Activated CD4-positive, alpha-beta T cell treated with anti-CD3 and anti-CD28 coated beads for 36 hours (primary cell): ENCODE measurements at places on chromosomes 7 and 10. TPM values are rescaled to one million over a fixed set of nuclear protein-coding genes. Genes with fewer than 3 reads are reported as not detected.
A peak's percentile ranks its signal among the peaks of the same experiment; 100 is the strongest.

The HMX3 gene
- total RNA-seq: not detected

The SPDYE2 gene
- not detected for total RNA-seq

The NAT16 gene
- not detected for total RNA-seq

The PON1 gene
- total RNA-seq: not detected

The KIF11 gene
- 59.3 TPM for total RNA-seq

The TFPI2 gene
- total RNA-seq: not detected

The PIP gene
- not detected for total RNA-seq

The PKD2L1 gene
- total RNA-seq: not detected

The ZNF438 gene
- 3.7 TPM for total RNA-seq

The GJD4 gene
- not detected for total RNA-seq

The WAPL gene
- total RNA-seq: 37.4 TPM

The RABGEF1 gene
- total RNA-seq: 22.5 TPM

The STEAP1 gene
- total RNA-seq: 0.32 TPM

The EPO gene
- total RNA-seq: not detected

- DNase-seq: no peak
- no peak overlapping the region for H3K27ac ChIP-seq
- H3K4me1 ChIP-seq: peaks cover 19% of the 10 kb centered on the region
- peaks cover 5% of the 10 kb centered on the region for H3K36me3 ChIP-seq
- H3K4me3 ChIP-seq: no peak overlapping the region
Measured at GRCh38 chr7:134891696-134892678, 94.3 kb upstream of the AGBL3 start.

DNA sequence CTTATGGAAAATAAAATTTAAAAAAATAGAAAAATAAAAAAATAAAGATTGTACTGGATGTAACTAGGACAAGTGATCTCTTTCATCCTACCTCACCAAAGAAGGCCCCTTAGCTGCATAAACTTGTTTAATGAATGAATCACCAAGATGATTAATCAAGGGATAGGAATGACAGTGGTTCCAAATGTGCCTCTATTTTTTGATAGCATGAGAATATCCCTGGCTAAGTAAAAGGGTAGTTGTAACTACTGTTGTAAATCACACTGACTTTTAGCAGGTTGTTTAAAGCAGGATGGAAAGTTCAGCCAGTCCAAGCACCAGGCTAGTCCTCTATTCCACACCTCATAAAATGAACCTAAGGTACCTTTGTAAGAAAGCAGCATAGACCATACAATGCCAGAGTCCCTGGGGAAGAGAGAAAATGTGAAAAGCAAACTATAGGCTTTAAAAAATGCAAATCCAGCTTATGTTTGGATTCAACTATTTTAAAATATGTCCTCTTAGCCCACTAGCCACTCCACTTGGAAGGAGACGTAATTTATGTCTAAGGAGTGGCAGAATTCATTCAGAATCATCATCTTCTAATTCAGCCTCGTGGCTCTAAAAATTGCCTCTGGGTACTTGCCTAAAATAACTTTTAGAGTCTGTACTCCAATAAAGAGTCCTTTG, 126.8 kb downstream of the SKIDA1 start:
- no peaks in the 10 kb centered on the region for H3K36me3 ChIP-seq
- peaks cover 2% of the 10 kb centered on the region for H3K4me1 ChIP-seq
- no peak overlapping the region for H3K4me3 ChIP-seq
- H3K27ac ChIP-seq: no peak overlapping the region
- no peak for DNase-seq

GRCh38 chr10:108904163-108904838, 1019.0 kb downstream of the XPNPEP1 start:
- H3K27me3 ChIP-seq: no peaks in the 10 kb centered on the region
- no peak for DNase-seq
- H3K4me3 ChIP-seq: no peak overlapping the region
- H3K4me1 ChIP-seq: no peaks in the 10 kb centered on the region

GRCh38 chr7:47394216-47394615, 187.7 kb downstream of the TNS3 start:
- peaks cover 6% of the 10 kb centered on the region for H3K27me3 ChIP-seq
- no peak overlapping the region for H3K4me3 ChIP-seq
- DNase-seq: no peak
- no peak overlapping the region for H3K27ac ChIP-seq
- H3K4me1 ChIP-seq: no peaks in the 10 kb centered on the region

DNA sequence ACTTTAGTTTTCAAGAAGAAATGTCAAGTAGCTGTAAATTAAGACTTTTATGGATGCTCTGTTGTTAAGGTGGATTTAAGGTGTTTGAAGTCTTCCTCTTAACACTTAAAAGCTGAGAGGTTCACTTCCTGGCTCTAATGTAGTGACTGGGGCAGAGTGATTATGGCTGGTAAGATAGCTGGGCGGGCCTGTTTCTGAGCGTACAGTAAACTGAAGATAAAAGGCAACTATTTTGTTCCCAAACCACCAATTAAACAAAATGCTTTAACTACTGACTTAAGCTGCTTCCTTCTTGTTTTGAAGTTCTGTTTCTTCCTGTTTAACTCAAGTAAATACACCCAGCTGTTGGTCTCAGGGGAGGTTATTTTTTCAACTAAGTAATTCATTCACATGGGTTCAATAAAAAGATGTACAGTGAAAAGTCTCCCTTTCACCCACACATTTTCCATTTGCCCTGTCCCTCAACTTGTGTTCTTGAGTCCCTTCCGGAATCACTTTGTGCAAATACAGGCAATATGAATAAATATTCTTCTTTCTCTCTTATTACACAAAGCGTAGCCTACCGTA, 19.3 kb downstream of the VWA2 start:
- H3K4me1 ChIP-seq: peaks cover 6% of the 10 kb centered on the region
- H3K27me3 ChIP-seq: no peaks in the 10 kb centered on the region
- H3K27ac ChIP-seq: no peak overlapping the region

GRCh38 chr7:21356616-21357015, 71.3 kb upstream of the SP4 start:
- no peak for DNase-seq
- H3K27ac ChIP-seq: no peak overlapping the region
- H3K4me3 ChIP-seq: no peak overlapping the region
- H3K36me3 ChIP-seq: no peaks in the 10 kb centered on the region
- H3K27me3 ChIP-seq: peaks cover 7% of the 10 kb centered on the region

- H3K27ac ChIP-seq: peak overlapping the region; percentile 87
- no peak for DNase-seq
- H3K36me3 ChIP-seq: no peaks in the 10 kb centered on the region
- H3K27me3 ChIP-seq: peaks cover 17% of the 10 kb centered on the region
- H3K4me1 ChIP-seq: peaks cover 50% of the 10 kb centered on the region
Measured at GRCh38 chr7:22662556-22663356, 64.2 kb upstream of the IL6 start.

- no peak for DNase-seq
- peaks cover 5% of the 10 kb centered on the region for H3K36me3 ChIP-seq
- H3K27me3 ChIP-seq: no peaks in the 10 kb centered on the region
- H3K27ac ChIP-seq: peak overlapping the region; percentile 55
- H3K4me3 ChIP-seq: peak overlapping the region; percentile 81
Measured at GRCh38 chr7:151060113-151060415, 675 bp downstream of the SLC4A2 start.

DNA sequence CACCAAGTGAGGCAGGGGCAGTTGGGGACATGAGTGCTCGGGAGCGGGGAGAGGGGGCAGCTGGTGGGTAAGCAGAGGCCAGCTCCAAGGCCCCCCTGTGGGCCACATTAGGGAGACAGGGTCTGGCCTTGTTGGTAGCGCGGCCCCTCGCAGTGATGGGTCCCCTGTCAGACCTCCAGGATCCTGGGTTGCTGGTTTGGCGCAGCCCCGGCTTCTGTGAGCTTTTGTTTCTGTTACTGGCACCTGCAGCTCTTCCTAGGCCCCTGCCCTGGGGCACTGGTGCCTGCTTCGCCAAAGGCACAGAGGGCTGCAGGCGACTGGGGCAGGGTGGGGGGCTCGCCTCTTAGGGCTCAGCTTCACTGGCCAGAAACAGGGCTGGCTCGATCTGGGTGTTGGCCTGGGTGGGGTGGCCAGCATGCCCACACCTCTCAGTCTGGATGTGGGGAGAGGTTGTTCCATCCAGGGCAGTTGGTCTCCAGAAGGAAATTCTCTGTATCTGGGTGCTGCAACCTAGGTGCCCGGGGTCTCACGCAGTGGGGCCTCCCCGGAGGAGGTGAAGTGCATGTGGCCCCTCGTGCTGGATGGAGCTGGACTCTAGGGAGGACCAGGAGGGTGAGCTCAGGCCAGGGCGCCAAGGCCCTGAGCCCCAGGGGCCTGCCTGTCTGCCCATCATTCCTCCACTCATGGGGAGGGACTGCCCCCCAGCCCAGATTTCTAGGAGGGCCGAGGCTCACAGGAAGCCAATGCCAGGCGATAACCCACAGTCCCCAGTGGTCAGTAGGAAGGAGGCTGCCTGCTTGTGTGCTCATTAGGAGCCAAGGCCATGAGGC, 138.6 kb downstream of the LHPP start:
- H3K27ac ChIP-seq: no peak overlapping the region
- H3K4me3 ChIP-seq: no peak overlapping the region
- no peak for DNase-seq
- H3K4me1 ChIP-seq: no peaks in the 10 kb centered on the region

DNA sequence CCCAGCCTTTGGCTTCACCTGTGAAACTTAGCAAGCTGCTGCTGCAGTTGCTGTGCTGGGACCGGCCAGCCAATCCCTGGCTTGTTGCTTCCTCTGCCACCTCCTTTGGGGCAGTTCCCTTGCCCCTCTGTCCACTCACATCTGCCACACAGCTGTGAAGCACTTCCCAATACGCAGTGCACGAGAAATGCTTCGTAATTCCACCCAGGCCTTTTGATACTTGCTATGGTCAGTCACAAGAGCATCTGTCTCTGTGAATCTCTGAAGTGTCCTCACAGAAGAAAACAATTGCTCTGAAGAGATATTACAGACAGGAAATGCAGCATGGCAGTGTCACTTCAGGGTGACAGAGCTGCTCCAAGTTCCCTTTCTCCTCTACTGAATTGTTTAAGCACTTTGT, 208.5 kb downstream of the PTEN start:
- no peaks in the 10 kb centered on the region for H3K36me3 ChIP-seq
- no peak overlapping the region for H3K27ac ChIP-seq
- H3K4me1 ChIP-seq: peaks cover 35% of the 10 kb centered on the region
- H3K4me3 ChIP-seq: no peak overlapping the region
- peaks cover 14% of the 10 kb centered on the region for H3K27me3 ChIP-seq

DNA sequence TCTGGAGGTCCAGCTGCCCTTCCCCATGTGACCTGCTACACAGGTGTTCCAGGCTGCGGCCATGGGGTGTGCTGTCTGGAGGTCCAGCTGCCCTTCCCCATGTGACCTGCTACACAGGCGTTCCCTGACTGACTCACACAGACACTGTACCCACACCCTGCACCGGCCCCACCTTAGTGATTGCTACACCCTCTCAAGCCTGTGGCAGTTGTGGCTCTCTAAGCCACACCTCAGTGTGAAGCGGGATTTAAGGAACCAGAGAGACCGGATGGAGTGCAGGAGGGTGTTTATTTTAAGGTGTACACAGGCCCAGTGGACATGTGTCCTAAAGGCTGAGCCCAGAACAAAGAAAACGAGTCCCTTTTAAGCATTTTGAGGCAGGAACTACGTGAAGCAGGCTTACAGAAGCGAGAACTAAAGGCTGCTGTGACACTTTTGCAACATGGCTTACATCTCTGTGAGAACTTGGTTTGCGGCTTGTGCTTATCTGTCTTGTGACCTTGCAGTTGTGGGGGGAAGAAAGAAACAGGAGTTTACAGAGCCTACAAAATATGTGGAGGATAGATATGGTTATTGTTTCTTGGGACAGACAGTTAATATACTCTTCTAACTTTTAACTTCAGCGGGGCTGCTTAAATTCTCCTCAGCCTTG, 326.4 kb downstream of the PAXIP1 start:
- no peaks in the 10 kb centered on the region for H3K4me1 ChIP-seq
- no peak for DNase-seq
- H3K36me3 ChIP-seq: no peaks in the 10 kb centered on the region
- H3K27ac ChIP-seq: no peak overlapping the region

DNA sequence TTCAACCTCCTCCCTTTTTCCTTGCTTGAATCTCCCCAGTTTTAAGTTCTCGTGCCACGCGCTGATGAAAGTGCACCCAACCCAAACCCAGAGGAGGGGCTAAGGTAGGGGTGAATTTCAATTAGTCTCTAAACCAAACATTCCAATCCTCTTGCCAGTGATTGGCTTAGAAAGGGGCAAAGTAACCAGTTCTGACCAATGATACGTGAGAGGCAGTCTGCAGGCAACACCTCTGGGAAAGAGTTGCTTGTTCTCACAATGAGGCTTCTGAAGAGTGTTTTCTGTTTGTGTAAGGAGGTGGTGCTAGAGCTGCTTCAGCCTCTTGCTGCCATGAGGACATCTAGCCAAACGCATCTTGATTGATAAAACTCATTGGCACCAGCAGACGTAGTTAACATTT, 21.8 kb downstream of the SLC35G1 start:
- H3K27me3 ChIP-seq: no peaks in the 10 kb centered on the region
- H3K36me3 ChIP-seq: no peaks in the 10 kb centered on the region
- no peaks in the 10 kb centered on the region for H3K4me1 ChIP-seq

DNA sequence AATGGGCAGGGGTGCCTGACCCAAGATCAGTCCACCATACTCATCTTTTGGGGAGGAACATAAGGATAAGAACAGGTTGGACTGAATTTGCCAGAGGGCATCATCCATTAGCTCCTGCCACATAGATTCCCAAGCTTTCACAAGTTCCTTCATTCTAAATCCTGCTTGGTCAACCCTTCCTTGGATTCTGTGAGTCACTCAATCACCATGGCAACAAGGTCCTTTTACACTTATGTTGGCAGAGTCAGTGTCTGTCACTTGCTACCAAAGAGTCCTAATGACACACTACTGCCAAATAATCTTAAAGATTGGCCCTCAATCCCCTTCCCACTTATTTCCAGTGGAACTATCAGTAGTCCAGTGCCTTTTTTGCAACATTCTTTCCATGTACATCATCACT, 5.0 kb upstream of the LGI1 start:
- peaks cover 8% of the 10 kb centered on the region for H3K4me1 ChIP-seq
- no peaks in the 10 kb centered on the region for H3K36me3 ChIP-seq
- peaks cover 11% of the 10 kb centered on the region for H3K27me3 ChIP-seq
- no peak overlapping the region for H3K27ac ChIP-seq

- peaks cover 55% of the 10 kb centered on the region for H3K4me1 ChIP-seq
- DNase-seq: peak; percentile 52
- H3K27me3 ChIP-seq: no peaks in the 10 kb centered on the region
- peaks cover 17% of the 10 kb centered on the region for H3K36me3 ChIP-seq
Measured at GRCh38 chr7:36692456-36692855, 31.8 kb downstream of the AOAH start.

- peaks cover 2% of the 10 kb centered on the region for H3K27me3 ChIP-seq
- H3K4me1 ChIP-seq: no peaks in the 10 kb centered on the region
- H3K27ac ChIP-seq: no peak overlapping the region
Measured at GRCh38 chr7:143216686-143217085, 5.2 kb upstream of the TAS2R40 start.

- no peak for DNase-seq
- no peaks in the 10 kb centered on the region for H3K27me3 ChIP-seq
- no peaks in the 10 kb centered on the region for H3K36me3 ChIP-seq
- H3K4me1 ChIP-seq: no peaks in the 10 kb centered on the region
- H3K27ac ChIP-seq: no peak overlapping the region
- no peak overlapping the region for H3K4me3 ChIP-seq
Measured at GRCh38 chr10:130959752-130960195, 351.7 kb downstream of the TCERG1L start.

GRCh38 chr10:95742485-95742884, 13.5 kb upstream of the ENTPD1 start:
- H3K36me3 ChIP-seq: no peaks in the 10 kb centered on the region
- H3K27ac ChIP-seq: no peak overlapping the region
- peaks cover 12% of the 10 kb centered on the region for H3K27me3 ChIP-seq
- no peak overlapping the region for H3K4me3 ChIP-seq
- no peaks in the 10 kb centered on the region for H3K4me1 ChIP-seq
- no peak for DNase-seq

GRCh38 chr10:14116021-14116420, 214.7 kb downstream of the FRMD4A start:
- H3K4me3 ChIP-seq: no peak overlapping the region
- no peaks in the 10 kb centered on the region for H3K36me3 ChIP-seq
- no peak for DNase-seq
- H3K4me1 ChIP-seq: no peaks in the 10 kb centered on the region
